Esophagus squamous epithelium (tissue), 5 donors: ENCODE measurements at places on chromosomes 7 and 10. TPM values are rescaled to one million over a fixed set of nuclear protein-coding genes. Genes with fewer than 3 reads are reported as not detected.

DNA sequence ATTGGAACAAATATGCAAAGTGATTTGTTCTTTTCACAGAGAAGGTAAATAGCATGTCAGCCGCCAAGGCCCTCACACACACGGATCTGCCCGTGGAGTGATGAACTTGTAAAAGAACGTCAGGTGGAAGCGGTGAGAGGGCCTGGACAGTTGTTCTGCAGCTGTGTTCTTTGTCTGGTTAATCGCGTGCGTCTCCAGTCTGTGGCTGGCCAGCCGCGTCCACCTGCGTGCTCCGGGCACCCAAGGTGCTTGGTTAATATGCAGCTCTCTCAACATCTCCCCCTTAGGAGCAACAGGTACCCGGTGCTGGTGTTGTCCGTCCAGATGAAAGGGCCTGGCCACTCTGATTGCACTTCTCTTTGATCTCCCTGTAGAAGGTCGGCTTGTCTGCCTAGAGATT, 162.9 kb downstream of the MGMT start:
- H3K27ac ChIP-seq: no peak overlapping the region
- H3K4me3 ChIP-seq: no peak overlapping the region
- no peaks in the 10 kb centered on the region for H3K36me3 ChIP-seq
- no peaks in the 10 kb centered on the region for H3K27me3 ChIP-seq
- no peak for DNase-seq

DNA sequence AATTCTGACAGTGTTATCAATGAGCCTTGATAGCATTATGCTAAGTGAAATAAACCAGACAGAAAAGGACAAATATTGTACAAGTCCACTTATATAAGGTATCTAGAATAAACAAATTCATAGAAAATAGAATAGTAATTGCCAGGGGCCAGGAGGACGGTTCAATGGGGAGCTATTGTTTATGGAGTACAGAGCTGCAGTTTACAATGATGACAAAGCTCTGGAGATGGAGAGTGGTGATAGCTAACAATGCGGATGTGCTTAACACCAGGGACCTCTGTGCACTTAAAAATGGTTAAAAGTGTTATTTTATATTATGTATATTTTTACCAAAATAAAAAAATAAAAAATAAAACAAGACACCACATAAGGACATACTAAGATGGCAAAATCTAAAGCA, 46.1 kb upstream of the ZNF33B start:
- DNase-seq: no peak
- H3K36me3 ChIP-seq: no peaks in the 10 kb centered on the region
- no peaks in the 10 kb centered on the region for H3K4me1 ChIP-seq
- H3K27me3 ChIP-seq: no peaks in the 10 kb centered on the region
- H3K4me3 ChIP-seq: no peak overlapping the region

- no peaks in the 10 kb centered on the region for H3K4me1 ChIP-seq
- no peak for DNase-seq
Observed at GRCh38 chr7:16260236-16260728, 161.1 kb downstream of the CRPPA start.

GRCh38 chr10:95820363-95820762, 64.4 kb downstream of the ENTPD1 start:
- H3K27me3 ChIP-seq: no peaks in the 10 kb centered on the region
- no peak for DNase-seq
- H3K4me3 ChIP-seq: no peak overlapping the region
- no peaks in the 10 kb centered on the region for H3K36me3 ChIP-seq

The PILRA gene
- total RNA-seq: 0.61 TPM

DNA sequence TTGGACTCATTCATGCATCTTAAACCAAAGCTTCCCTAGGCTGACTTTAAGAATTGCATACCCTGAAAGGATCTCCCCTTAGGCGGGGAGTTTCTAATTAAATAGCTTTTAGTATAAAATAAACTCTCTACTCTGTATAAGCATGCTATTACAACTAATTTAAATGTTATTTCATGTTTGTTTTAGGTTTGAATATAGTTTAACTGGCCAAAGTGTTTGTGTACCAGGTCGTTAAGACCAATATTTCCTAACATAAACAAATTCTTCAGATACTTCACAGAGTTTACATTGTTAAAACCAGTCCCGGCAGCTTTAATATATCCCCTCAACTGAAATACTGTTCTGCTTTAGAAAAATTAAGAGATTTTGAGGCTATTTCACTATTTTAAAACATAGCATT, 2.3 kb downstream of the GLI3 start:
- no peak for DNase-seq
- H3K27ac ChIP-seq: peak overlapping the region; percentile 94
- no peaks in the 10 kb centered on the region for H3K27me3 ChIP-seq
- peaks cover 87% of the 10 kb centered on the region for H3K4me1 ChIP-seq

DNA sequence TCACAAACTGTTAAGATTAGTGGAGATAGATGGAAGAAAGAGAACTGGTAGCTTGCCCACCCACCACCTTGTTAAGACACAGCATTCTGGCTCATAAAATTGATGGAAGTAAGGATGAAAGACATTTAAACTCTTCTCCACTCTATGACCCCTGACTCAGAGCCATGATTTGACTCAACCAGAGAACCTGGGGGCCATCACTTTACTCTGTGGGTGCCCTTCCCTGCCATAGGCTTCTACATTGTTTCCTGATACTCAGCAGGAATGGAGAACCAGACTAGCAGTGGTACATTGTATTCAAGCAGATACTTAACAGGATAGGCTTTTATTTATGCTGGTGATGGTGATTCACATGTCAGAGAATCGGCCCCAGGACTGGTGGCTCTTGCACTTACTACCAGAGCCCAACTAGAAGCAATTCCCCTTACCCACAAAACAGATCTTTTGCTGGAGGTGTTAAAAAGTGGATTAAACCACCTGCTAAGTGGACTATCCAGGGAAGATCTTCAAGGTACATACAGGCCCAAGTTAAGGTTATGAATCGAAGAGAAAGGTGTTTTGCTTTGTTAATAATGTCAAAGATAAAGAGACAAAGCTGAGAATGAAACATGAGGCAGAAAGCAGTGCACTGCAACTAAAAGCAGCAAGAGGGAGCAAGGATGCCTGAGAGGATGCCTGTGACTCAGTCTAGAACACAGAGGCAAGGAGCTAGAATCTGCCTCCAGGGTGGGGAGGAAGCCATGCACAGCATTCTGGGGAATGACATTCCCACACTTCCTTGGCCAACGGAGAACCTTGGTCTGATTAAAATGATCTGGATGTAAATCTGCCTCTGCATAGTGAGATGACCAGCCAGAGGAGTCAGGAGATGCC, 36.0 kb upstream of the GLI3 start:
- H3K27ac ChIP-seq: no peak overlapping the region
- H3K27me3 ChIP-seq: no peaks in the 10 kb centered on the region
- no peaks in the 10 kb centered on the region for H3K36me3 ChIP-seq
- no peak overlapping the region for H3K4me3 ChIP-seq

- no peak overlapping the region for H3K4me3 ChIP-seq
- H3K27ac ChIP-seq: peak overlapping the region; percentile 72
- H3K36me3 ChIP-seq: no peaks in the 10 kb centered on the region
Observed at GRCh38 chr10:91603931-91604331, 28.9 kb downstream of the PPP1R3C start.

The GFRA1 gene
- 79.9 TPM for total RNA-seq

The NSMCE4A gene
- total RNA-seq: 83.2 TPM

GRCh38 chr10:35413985-35414861, 77.9 kb downstream of the CCNY start:
- no peak overlapping the region for H3K27ac ChIP-seq
- H3K27me3 ChIP-seq: no peaks in the 10 kb centered on the region
- peaks cover 20% of the 10 kb centered on the region for H3K4me1 ChIP-seq

DNA sequence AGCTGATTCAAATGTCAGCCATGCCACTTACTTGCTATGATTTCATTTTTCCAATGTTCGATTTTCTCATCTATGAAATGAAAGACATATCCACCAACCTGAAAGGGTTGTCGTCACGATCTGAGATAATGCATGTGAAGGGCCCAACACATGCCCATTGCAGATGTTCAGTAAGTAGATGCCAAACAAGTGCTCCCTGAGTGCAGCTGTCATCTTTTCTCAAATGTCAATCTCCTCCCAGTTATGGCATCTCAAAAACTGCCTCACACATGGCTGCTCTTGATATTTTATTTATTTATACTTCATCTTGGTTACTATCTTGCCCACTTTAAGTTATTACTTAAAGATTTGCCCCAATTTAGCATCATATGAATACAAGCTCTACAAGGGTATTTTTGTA, 16.8 kb downstream of the CPEB3 start:
- H3K4me3 ChIP-seq: no peak overlapping the region
- DNase-seq: no peak
- H3K27me3 ChIP-seq: no peaks in the 10 kb centered on the region
- H3K4me1 ChIP-seq: peaks cover 3% of the 10 kb centered on the region
- no peaks in the 10 kb centered on the region for H3K36me3 ChIP-seq

GRCh38 chr10:70122742-70123141, 9.9 kb downstream of the AIFM2 start:
- H3K4me1 ChIP-seq: peaks cover 40% of the 10 kb centered on the region
- H3K27me3 ChIP-seq: no peaks in the 10 kb centered on the region
- peaks cover 47% of the 10 kb centered on the region for H3K36me3 ChIP-seq
- no peak for DNase-seq

GRCh38 chr7:11690395-11690794, 141.6 kb downstream of the THSD7A start:
- H3K27me3 ChIP-seq: no peaks in the 10 kb centered on the region
- H3K27ac ChIP-seq: no peak overlapping the region
- H3K36me3 ChIP-seq: no peaks in the 10 kb centered on the region
- H3K4me1 ChIP-seq: no peaks in the 10 kb centered on the region
- no peak for DNase-seq
- no peak overlapping the region for H3K4me3 ChIP-seq

The CPA4 gene
- 12.3 TPM for total RNA-seq

- DNase-seq: no peak
- H3K27me3 ChIP-seq: no peaks in the 10 kb centered on the region
- H3K27ac ChIP-seq: peak overlapping the region; percentile 85
- no peaks in the 10 kb centered on the region for H3K36me3 ChIP-seq
- H3K4me1 ChIP-seq: peaks cover 20% of the 10 kb centered on the region
Observed at GRCh38 chr7:148563583-148564274, 26.8 kb upstream of the C7orf33 start.

GRCh38 chr7:132252793-132253100, 323.5 kb downstream of the PLXNA4 start:
- no peaks in the 10 kb centered on the region for H3K36me3 ChIP-seq
- DNase-seq: no peak
- H3K27me3 ChIP-seq: no peaks in the 10 kb centered on the region
- H3K4me1 ChIP-seq: peaks cover 21% of the 10 kb centered on the region
- peak overlapping the region; percentile 78 for H3K27ac ChIP-seq

GRCh38 chr10:60351191-60351853, 38.4 kb downstream of the ANK3 start:
- no peaks in the 10 kb centered on the region for H3K36me3 ChIP-seq
- no peak overlapping the region for H3K27ac ChIP-seq
- DNase-seq: no peak
- H3K27me3 ChIP-seq: no peaks in the 10 kb centered on the region
- no peaks in the 10 kb centered on the region for H3K4me1 ChIP-seq

GRCh38 chr7:80977751-80978150, 58.9 kb upstream of the SEMA3C start:
- H3K4me3 ChIP-seq: no peak overlapping the region
- no peaks in the 10 kb centered on the region for H3K36me3 ChIP-seq
- DNase-seq: no peak
- H3K27ac ChIP-seq: no peak overlapping the region
- no peaks in the 10 kb centered on the region for H3K27me3 ChIP-seq
- H3K4me1 ChIP-seq: no peaks in the 10 kb centered on the region

- H3K4me3 ChIP-seq: no peak overlapping the region
- no peak for DNase-seq
- H3K27ac ChIP-seq: no peak overlapping the region
- H3K27me3 ChIP-seq: no peaks in the 10 kb centered on the region
Observed at GRCh38 chr10:129170812-129171211, 296.2 kb upstream of the MGMT start.

- H3K36me3 ChIP-seq: no peaks in the 10 kb centered on the region
- H3K27ac ChIP-seq: peak overlapping the region; percentile 69
Observed at GRCh38 chr7:135177028-135177696, 6.7 kb upstream of the CYREN start.

The KCP gene
- total RNA-seq: 1.2 TPM

DNA sequence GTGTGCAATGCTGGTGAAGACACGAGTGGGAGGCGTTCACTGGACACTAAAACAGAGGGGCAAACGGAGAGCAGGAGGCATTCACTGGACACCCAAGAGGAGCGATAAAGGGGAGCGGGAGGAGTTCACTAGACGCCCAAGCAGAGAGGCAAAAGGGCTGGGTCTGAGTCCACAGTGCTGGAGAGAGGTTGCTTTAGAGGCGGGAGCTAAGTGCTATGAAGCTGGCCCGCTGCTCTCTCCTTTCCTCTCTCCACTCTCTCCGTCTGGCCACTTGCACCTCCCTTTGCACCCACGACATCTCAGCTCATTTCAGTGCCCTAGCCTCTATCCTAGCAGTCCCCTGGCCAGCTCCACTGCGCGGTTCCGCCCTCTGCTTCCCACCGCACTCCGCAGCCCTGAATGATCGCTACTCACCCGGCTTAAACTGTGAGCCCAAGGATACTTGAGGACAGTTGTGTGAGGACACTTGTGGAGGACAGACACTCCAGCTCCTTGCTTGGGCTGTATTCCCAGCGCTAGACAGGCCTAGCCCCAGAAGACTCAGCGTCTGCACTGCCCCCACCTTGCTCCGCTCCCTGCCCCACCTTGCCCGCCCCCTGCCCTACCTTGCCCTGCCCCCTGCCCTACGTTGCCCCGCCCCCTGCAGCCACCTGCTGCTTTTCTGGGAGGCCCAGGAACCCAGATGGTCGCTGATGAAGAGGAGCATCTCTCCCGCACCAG, 78.8 kb upstream of the CPXM2 start:
- H3K27ac ChIP-seq: no peak overlapping the region
- H3K4me1 ChIP-seq: peaks cover 32% of the 10 kb centered on the region
- H3K27me3 ChIP-seq: peaks cover 12% of the 10 kb centered on the region
- H3K4me3 ChIP-seq: no peak overlapping the region
- H3K36me3 ChIP-seq: no peaks in the 10 kb centered on the region

The VPS37D gene
- total RNA-seq: not detected

DNA sequence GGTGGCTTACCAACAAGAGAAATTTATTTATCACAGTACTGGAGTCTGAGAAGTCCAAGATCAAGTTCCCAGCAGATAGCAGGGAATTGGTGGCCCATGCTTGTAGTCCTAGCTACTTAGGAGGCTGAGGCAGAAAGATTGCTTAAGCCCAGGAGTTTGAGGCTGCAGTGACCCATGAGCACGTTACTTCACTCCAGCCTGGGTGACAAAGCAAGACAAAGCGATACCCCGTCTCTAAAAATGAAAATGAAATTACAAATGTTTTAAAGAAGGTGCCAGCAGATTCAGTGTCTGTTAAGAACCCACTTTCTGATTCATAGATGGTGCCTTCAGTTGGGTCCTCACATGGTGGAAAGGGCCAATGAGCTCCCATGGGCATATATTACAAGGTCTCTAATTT, 20.6 kb upstream of the ARHGAP12 start:
- peaks cover 6% of the 10 kb centered on the region for H3K4me1 ChIP-seq
- H3K27ac ChIP-seq: no peak overlapping the region
- H3K27me3 ChIP-seq: no peaks in the 10 kb centered on the region
- H3K4me3 ChIP-seq: no peak overlapping the region

The SLC35G1 gene
- 5.7 TPM for total RNA-seq

- no peak overlapping the region for H3K27ac ChIP-seq
- no peaks in the 10 kb centered on the region for H3K27me3 ChIP-seq
- H3K4me3 ChIP-seq: no peak overlapping the region
- H3K4me1 ChIP-seq: peaks cover 15% of the 10 kb centered on the region
Observed at GRCh38 chr10:114024876-114025610, 18.6 kb upstream of the ADRB1 start.
